Fibroblast of the aortic adventitia (primary cell): ENCODE measurements at places on chromosomes 6 and 20. TPM values are rescaled to one million over a fixed set of nuclear protein-coding genes. Genes with fewer than 3 reads are reported as not detected.

Gene E2F3
- 5.0 and 7.4 TPM in 2 replicates for total RNA-seq

DNA sequence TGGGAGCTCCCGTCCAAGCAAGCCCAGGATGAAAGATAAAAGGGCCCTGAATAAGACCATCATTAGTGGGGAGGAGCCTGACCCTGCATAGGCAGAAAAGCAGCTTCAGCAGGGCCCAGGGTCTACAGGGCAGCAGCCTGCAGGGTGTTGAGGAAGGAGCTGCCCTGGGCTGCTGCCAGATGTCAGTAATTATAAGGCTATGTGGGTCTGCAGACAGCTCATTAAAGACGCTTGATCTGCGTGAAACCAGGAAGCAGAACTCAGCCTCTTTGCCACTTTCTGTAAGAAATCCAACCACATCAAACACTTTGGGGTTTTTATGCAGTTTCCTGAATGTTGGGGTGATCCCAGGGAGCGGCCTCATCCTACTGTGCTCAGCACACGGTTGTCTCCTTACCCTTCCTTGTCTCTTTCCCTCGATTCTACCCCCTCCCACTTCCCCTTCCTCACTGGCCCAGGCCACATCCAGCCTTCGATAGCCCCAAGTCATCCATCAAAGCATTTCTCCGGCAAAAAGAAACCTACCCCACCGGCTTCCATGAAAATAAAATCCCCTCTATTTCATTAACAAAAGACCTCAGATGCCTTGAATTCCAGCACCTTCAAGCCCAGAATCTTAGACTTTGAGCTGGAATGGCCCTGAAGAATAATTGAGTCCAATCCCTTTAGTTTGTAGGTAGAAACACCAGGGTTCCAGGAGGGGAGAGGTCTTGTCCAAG, 1.0 kb upstream of the TGM6 start:
- no peak for DNase-seq

GRCh38 chr20:38855356-38855755, 49.9 kb downstream of the PPP1R16B start:
- DNase-seq, result peak; percentile 57

Gene ENPP3
- not detected in 2 replicates for total RNA-seq

Gene TNF
- not detected in 2 replicates for total RNA-seq

Gene MKKS
- total RNA-seq, result 2.9 and 16.8 TPM in 2 replicates
